NCI-H748 treated with DMSO at 0.1 percent for 48 hours (cell line): ENCODE measurements at places on chromosomes 2 and 18.
A peak's percentile ranks its signal among the peaks of the same experiment; 100 is the strongest.

GRCh38 chr2:214203214-214203613, 207.6 kb upstream of the VWC2L start:
- DNase-seq: no peak

- no peak for DNase-seq
Measured at GRCh38 chr2:28412625-28413151, 20.0 kb downstream of the FOSL2 start.

DNA sequence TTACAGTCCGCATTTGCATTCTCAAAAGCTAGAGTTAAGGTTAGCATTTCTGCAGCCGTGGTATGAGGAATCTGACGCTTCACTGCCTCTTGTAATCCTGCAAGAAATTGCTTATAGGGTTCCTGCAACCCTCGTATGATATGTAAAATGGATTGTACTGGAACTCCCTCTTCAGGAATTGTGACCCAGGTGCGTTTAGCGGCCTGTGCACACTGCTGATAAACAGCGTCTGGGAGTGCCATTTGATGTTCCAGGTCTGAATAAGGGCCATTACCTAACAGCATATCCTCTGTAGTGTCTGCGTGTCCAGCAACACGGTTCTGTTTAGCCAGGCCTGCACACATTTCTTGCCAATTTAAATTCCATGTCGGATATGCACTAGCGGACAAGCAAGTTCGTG, 42.5 kb downstream of the CXCR4 start:
- no peak for DNase-seq

GRCh38 chr2:44555700-44556099, 194.0 kb downstream of the CAMKMT start:
- no peak for DNase-seq

GRCh38 chr2:627340-627709, 49.9 kb downstream of the TMEM18 start:
- no peak for DNase-seq

DNA sequence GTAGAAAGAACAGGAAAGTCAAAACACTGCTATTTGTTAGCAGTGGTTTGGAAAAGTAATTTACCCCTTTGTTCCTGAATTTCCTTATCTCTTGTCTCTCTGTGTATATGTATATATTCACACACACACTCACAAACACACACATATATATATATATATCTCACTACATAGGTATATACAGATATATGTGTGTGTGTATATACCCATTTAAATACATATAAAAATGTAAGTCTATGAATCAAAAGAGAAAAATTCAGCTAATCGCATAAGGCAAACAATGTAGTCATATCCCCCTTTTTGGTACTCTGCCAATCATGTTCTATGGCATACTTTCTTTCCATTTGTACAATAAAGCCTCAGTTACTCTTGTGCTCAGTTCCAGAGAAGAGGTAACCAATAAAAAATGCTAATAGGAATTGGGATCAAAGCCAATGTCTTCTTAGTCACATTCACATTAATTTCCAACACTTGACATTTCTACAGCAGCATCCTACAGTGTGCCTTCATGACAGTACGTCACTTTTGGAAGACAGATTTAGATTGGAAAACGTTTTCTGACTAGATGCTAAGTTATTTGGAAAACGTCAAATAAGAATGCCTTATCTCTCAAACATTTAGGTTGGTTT, 94.6 kb downstream of the MC4R start:
- no peak for DNase-seq

DNA sequence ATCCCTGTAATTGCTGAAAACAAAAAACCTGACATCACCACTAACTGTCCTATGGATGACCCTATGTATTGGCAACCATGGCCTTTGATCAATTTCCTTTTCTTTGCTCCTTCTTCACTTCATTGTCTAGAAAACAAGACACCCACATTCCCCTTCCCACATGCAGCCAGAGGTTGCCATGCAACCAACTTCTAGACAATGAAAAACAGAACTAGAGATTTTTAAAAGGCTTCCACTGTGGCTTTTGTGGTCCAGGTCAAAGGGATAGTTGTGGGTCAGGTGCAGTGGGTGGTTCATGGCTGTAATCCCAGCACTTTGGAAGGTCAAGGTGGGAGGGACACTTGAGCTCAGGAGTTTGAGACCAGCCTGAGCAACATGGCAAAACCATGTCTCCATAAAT, 139.3 kb upstream of the DOK6 start:
- no peak for DNase-seq

DNA sequence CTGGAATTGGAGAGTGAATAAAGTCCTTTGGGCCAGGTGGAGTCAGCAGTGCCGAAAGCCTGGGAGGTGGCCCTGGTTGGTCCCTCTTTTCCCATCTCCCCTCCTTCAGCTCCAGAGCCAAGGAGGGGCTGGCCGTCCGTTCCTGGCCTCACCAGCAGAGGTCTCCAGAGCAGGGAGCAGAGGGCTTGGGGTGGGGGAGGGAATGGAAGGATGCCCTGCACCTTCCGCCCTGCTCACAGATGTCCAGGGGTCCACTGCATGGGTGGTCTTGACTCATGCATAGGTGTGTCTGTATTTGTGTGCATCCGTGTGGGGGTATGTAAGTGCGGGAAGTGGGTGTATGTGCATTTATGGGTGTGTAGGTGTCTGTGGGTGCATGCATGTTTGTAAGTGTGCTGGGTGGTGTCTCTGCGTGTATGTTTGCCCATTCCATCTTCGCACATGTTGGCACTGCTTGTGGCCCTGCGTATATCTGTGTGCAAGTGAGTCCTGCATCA, 201.8 kb downstream of the ZFP36L2 start:
- no peak for DNase-seq

DNA sequence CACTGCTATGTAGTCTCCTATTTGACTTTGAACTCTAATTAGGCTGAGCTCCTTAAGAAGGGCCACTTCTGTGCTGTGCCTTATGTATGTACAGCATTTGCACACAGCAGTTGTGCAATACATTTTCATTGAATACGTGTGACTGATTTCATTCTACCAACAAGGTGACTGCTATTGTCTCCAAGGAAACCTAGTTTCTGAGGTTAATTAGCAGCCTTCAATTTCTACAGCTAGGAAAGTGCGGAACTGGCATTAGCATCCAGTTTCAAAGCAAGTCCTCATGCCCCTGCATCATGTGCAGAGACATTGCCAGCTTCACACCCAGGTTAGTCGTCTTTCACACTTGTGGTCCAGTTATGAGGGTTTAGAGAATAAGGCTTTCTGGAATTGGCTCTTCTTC, 58.6 kb downstream of the NCK2 start:
- no peak for DNase-seq

DNA sequence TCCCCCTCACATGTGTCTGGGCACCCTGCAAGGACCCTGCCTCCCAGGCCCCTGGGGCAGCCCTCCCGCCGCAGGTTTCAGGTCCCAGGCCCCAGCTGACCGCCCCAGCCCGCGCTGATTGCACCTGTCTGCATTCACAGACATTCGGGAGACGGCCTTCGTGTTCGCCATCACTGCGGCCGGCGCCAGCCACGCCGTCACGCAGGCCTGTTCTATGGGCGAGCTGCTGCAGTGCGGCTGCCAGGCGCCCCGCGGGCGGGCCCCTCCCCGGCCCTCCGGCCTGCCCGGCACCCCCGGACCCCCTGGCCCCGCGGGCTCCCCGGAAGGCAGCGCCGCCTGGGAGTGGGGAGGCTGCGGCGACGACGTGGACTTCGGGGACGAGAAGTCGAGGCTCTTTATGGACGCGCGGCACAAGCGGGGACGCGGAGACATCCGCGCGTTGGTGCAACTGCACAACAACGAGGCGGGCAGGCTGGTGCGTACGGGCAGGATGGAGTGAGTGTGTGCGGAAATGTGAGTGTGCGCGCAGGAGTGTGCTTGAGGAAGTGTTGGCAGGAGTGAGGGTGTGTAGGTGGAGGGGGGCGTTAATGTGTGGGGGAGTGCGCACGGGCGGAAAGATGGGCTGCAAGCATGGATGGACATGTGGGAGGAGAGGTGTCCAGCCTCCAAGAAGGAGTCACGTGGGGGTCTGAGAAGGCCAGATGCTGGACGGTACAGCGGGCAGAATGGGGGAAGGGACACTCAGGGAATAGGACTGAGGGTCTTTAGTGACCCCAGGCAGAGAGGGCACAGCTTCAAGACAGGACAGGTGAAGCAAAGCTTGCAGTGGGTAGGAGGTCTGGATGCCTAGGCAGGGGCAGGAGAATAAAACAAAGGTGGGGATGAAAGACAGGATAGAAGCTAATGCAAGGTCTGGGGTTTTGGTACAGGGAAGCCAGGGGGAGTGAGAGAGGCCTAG, 9.0 kb upstream of the WNT10A start:
- no peak for DNase-seq

DNA sequence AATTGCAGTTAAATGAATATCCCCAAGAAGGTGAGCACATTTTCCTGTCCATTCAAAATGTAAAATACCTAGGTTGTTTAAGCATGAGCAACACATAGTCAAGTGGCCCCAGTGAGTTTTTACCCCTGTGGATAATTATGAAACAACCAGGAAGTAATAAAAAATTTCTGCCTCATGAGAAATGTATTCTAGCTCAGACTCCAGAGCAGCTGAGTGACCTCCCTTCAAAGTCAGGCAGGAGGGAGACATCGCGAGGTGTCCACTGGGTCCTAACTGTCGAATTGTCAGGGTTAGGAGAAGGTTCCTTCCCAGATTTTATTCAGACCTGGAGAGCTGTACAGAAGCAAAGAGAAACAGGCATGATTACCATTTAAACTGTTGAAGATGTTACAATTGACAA, 416.6 kb upstream of the SMIM21 start:
- peak; percentile 4 for DNase-seq

- DNase-seq: no peak
Measured at GRCh38 chr2:158967114-158967730, 1.2 kb upstream of the TANC1 start.

DNA sequence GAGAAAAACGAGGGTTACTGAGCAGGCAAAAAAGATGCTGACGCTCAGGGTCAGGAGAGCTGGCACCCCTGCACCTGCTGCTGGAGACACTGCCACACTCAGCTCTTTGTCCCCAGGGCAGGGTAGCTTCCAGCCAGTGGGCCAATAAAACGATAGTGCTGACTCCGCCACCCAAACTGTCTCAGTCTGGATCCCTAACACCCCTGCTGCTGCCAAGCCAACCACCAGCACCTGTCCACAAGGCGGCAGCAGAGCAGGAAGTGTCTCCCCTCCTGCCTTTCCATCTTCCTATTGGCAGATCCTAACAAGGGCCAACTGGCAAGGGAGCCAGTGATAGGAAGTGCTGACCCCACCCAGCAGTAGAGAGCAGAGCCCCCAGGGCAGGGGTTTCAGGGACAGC, 531.5 kb upstream of the SALL3 start:
- DNase-seq: peak; percentile 13

GRCh38 chr18:4016391-4017049, 438.6 kb downstream of the DLGAP1 start:
- no peak for DNase-seq

DNA sequence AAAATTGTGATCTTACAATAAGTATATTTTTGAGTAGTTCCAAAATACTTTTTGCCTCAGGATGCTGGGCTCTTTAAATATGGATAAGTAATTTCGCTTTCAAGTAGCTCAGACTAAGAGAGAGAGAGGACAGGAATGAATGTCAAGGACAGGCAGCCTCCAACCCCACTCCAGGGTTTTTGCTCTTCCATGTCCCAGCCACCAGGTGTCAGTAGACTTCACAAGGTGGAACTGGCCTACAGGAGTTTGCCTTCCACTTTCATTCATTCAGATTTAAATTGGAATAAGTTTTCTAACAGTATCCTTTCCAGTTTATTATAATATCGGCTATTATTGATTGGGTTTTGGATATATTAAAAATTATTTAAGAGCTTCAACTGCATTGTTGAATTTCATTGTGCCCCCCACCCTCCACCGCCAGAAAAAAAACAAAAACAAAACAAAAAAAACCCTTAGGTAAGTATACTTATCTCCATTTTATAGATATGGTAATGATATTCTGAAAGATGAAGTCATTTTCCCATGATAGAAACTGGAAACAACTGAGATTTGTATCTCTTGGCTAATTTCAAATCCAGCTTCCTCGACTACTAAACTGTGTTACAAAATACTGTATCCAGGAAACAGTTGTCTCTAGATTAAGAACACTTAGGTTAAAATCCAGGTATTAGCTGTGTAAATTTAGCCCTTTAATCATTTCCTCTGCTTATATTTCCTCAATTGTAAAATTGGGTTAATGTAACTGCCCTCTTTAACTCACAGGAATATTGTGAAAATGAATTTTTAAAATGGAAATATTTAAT, 793.1 kb downstream of the ERBB4 start:
- peak; percentile 86 for DNase-seq
